ENCODE measurements at places on chromosomes 1 and 21.
A peak's percentile ranks its signal among the peaks of the same experiment; 100 is the strongest.

GRCh38 chr1:193342811-193343210, 156.4 kb upstream of the B3GALT2 start:
- no peak for DNase-seq

GRCh38 chr1:9518454-9518998, 20.7 kb upstream of the SLC25A33 start:
- DNase-seq, result no peak

GRCh38 chr1:26378088-26378878, 5.7 kb upstream of the ZNF683 start:
- DNase-seq, result peak; percentile 99

- no peak for DNase-seq
These were observed 4.1 kb downstream of the SLAMF9 start for GRCh38 chr1:159949981-159950381.

DNA sequence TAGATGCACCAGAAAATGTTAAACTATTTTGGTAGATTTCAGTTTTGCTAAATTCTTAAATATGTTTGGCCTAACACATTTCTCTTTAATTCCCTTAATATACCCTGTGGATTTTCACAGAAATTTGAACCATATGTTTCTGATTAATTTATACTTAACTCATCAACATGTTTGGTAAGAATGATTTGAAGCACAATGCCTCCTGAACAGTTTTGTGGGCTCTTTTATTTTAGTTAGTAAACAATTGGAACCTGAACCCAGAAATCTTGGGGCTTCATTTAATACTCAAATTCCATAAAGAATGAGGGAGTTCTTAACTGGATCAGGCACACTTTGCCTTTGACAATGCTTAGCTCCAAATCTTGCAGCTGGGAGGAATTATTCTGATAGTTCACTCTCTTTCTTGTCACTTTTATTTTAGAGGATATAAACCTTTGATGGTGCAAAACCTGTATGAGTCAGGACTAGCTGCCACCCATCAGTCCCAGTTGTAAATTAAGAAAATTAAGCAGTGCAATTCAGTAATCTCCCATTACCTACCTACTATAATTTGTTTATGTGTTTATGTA, 24.6 kb upstream of the LYPLAL1 start:
- no peak for DNase-seq

- no peak for DNase-seq
These were observed 220.4 kb downstream of the ZP4 start for GRCh38 chr1:237670302-237670701.

DNA sequence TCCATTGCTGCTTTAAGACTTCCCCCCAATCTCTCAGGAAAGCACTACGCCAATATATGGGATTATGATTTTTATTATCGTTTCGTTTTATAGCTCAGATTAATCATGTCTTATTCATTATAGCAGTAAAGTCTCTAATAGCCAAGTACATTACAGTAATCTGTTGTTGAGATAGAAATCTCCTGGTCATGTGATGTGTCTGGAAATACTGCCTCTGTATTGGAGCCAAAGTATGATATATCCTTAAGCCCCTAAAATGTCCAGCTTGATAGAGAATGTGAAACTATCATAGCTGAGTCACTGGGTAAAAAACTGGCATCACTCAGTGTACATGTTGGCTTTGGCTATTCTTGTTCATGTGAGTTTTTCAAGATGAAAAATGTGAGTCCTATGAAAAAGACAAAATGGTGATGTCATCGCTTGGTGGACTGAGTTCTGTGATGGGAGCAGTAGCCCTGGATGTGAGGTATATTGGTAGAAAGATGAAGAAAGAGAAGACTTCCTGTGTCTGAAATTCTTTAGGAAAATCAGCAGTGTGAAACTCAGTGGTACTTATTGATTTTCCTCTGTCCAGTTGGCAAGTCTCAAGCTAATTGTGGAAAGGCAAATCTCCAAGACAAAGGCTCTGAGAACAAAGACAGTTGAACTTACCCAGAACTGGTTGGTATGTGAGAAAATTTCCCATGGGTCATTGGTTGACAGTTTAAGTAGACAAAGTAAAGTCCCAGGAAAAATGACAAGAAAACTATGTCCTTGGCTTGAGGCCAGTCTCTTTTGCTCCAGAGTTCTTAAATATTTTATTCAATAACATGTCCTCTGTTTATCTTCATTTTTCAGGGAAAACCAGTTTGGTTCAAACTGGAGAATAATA, 76.2 kb downstream of the BRINP2 start:
- peak; percentile 12 for DNase-seq

- DNase-seq, result peak; percentile 76
These were observed 12.9 kb downstream of the PLA2G2F start for GRCh38 chr1:20151906-20152598.

DNA sequence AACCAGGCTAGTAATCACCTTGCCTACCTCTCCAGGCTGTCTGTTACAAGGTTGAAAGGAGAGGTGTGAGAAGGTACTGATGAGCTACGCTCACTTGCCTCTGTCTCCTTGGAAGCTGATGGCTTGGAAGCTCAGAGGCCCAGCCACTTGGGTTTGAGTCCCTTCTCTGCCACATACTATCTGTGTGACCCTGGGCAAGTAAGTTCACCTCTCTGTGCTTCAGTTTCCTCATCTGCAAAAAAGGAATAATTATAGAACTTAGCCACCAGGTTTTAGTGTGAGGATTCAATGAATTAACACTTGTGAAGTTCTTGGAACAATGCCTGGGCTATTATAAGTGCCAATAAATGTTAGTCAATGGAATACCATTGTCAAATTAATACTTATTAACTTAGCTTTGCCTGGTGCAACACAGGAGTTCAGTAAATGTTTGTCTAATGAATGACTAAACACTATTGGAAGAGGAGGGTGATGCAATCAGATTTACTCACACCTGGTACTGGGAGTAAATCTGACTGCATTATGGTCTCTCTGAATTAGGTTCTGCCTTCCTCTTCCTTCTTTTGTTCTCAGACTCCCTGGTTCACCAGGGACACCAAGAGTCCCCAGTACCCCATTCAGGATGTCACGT, 55.5 kb downstream of the TRABD2B start:
- DNase-seq, result no peak

- DNase-seq, result no peak
These were observed 128.5 kb upstream of the RRP15 start for GRCh38 chr1:218156595-218156994.

GRCh38 chr1:78526496-78526895, 35.7 kb downstream of the PTGFR start:
- DNase-seq, result no peak

DNA sequence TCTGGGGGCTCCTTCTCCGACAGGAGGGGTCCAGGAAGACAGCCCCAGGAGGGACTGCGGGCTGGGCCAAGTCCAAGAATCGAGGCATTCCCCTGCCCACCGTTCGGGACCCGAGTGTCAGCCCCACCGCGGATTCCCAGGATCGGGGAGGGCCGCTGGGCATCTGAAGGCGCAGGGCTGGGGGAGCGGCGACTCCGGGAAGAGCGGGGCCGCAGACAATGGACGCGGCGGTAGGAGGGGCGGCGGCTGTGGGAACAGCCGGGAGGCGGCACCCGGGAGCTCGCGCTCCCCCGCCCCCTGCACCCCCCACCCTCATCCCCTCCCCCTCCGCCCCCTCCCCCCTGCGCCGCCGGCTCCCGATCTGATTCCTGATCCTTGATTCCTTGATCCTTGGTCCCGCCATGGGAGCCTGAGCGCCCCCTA, at the start of gene VANGL2:
Gene VANGL2, plus strand, starts transcription at position 342 of the 423 bp plus-strand sequence. CDS start 15,274 bp downstream, outside the sequence.
- DNase-seq, result peak; percentile 75

DNA sequence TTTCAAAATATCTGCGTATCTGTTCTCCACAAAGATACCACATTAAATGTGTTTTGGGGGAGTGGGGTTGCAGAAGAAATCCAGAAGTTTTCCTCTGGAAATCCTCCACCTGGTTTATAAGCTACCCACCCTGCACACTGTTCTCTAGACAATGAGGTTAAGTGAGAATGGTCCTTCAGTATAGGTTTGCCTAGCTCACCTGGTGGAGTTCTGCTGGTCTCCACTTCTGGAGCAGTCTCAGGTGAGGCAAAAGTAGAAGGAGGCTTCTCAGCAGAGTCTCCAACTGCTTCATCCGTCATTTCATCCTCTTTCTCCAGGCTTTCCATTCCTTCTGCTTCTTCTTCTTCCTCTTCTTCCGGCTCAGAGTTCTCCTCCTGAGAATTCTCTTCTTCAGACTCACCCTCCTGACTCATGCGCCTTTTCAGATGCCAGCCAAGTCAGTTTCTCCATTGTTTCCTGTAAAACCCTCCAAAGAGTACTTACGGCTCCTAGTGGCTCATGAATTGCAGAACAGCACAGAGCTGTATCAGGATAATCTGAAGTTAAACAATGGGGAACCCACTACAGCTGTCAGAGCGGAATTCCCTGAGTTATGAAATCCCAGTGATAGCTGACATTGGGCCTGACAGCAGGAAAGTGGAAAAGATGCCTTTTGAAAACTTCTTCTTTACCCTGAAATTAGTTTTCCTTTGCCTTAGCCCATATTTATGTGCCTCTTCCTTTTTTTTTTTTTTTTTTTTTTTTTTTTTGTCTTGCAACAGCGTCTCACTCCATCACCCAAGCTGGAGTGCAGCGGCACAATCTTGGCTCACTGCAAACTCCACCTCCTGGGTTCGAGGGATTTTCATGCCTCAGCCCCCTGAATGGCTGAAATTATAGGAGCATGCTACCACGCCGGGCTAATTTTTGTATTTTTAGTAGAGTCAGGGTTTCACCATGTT, 38.5 kb downstream of the MSTO1 start:
- DNase-seq, result peak; percentile 89

GRCh38 chr1:33397125-33397506, 33.8 kb downstream of the PHC2 start:
- no peak for DNase-seq

DNA sequence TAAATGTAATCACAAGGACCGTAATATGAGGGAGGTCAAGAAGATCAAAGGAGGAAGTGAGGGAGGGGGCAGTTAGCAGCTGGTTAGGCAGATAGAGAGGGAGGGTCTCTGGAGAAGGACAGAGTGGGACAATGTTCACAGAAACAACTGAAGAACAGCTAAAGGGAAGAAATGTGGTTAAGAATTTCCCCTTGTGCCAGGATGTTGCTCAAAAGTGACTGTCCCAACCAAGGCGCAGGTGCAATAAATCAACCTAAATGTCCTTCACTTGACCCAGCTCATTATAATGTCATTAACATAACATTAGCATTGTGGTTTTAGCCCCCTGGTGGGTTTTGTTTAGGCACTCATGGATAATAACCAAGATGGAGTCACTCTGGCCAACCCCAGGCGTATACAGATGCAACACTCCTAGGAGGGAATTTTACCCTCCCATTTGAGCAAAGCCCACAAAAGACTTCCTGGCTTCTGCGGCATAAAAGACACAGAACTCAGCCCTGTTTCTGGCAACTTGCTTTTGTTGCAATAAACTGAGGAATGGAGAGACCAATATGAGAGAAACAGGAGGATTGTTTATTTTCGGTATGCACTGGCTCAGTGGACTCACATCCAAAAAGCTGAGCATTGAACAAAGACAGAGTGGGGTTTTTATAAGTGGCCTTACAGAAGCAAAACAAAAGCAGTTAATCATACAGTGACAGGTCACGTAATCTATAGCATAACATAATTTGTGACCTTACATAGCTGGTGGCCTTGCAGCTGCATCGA, 7.3 kb upstream of the CA6 start:
- peak; percentile 19 for DNase-seq

GRCh38 chr1:57803586-57803985, 379.7 kb upstream of the DAB1 start:
- no peak for DNase-seq

GRCh38 chr1:159889821-159890252, 10.1 kb downstream of the CFAP45 start:
- peak; percentile 97 for DNase-seq

DNA sequence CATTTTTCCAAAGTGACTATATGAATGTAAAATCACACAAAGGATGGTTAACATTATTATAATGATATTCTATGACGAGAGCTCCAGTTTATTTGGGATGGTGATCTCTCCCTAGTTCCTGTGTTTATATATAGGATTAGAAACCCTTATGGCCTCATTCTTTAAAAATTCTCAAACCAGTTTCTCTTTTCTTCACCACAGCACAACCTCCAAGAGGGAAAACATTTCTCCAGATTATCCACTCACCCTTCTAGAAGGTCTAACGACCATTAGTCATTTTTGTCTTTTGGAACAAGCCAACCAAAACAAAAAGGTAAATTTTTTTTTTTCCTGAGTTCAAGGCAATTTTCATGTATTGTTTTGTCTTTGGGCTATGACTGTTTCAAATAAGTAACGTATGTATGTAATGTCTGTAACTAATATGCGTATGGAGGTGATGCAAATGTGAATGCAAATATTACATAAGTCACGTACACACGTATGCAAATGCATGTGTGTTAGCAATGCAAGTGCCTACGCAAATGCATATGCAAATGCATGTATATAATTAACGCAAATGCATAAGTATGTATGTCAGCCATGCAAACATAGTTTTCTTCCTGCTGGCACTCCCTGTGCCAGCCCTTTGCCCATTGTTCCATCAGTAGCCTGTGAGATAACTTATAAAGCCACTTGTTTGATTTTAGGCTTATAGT, 72.5 kb upstream of the MORC3 start:
- peak; percentile 81 for DNase-seq

GRCh38 chr1:189868021-189868420, 609.6 kb downstream of the BRINP3 start:
- no peak for DNase-seq

DNA sequence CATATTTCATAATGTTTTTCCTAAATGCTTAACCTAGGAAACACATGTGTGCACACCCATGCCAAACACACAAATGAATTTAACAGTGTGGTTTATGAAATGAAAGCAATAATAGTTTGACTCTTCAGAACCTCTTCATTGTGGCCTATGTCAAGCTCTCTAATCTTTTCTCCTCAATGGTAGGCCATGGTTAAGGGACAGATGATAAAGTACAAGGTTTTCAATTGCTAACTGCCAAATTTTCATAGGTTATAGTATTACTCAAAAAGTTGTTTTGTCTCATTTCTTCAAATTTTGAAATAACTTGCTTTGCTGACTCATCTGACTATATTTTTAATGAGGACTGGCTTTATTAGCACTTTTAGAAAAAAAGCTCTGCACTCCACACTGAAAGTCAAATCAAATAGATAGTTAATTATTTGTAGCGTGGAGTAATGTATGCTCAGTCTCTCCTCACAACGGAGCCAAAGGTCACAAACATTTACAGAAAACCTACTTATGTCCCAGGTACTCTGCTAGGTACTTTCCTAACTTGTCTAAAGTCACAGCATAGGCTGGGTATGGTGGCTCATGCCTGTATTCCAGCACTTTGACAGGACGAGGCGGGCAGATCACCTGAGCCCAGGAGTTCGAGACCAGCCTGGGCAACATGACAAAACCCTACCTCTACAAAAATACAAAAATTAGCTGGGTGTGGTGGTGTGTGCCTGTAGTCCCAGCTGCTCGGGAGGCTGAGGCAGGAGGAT, 3.0 kb upstream of the ADCY10 start:
- no peak for DNase-seq

DNA sequence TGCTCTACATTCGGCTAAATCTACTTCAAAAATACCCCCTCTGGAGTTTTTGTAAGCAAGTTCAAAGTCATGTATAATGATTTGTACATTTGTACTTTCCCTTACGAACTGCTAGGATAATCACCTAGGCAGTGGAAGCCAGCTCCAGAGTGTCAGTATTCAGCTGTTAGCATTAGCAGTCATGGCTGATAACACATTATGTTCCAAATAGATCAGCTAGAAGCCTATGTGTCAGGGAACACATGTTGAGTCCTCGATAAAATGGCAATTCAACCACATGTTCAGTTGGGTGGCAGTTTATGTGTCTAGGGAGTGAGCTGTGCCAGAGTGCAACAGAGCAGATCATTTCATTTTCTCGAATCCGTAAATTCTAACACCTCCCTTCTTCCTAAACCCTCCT, 65.8 kb upstream of the KRTAP11-1 start:
- no peak for DNase-seq

All from fibroblast of skin of back (primary cell).